ENCODE measurements at places on chromosomes 16 and 17.

DNA sequence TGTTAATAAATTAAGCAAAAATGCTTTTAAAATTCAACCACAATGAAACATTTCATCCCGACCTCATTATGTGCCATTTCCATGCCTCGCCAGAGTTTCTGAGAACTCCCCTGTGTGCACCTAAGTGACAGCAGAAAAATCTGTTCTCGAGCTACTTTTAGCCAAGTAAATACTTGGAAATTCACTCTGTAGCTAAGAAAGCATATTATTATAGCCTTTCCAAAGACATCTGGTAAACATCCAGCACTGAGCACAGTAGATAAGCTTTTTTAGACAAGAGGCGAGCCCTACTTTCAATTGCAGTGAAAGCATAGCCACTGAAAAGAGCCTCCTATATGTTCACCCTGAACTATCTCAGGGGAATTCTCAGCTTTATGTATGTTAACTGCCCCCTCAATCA is 242.8 kb upstream of the PSMD7 start:
- no peak for DNase-seq

DNA sequence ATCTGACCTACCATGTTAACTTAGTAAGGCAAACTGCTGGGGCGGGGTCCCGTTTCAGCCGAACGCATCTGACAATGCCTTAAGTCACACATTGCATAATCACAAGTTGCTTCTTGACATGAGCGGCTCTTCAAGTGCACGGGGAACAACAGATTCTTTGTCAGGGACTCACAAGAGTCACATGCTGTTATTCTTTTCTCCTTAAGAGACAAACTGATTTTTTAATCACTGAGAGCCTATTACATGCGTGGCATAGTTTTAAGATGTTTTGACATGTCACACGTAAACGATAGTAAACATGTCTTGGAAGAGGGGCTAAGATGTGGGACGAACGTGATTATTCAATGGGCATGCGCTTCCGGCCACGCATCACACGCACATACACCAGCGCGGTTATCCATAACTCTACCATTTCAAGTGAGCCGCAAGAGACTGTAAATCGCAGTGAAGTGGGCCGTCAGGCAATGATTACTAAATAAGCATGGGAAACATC is 63.4 kb downstream of the ADCY9 start:
- no peak for DNase-seq

DNA sequence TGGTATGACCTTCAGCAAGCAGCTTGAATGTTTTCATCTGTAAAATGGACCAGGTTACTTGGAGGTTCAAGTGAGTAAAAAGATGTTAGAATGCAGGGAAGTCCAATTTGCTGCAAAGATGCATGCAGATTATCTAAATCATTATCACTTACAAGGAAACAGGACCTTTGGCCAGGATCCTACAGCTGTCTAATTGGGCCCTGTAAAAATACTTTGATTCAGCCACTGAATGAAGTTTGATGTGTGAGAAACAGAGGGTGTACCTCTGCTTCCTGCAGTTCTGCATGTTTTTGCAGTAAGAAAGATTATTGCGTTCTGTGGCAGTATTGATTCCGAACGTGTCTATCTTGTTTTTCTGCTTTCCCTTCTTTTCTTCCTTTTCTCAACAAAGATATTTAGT is 10.2 kb downstream of the CDH13 start:
- no peak for DNase-seq

DNA sequence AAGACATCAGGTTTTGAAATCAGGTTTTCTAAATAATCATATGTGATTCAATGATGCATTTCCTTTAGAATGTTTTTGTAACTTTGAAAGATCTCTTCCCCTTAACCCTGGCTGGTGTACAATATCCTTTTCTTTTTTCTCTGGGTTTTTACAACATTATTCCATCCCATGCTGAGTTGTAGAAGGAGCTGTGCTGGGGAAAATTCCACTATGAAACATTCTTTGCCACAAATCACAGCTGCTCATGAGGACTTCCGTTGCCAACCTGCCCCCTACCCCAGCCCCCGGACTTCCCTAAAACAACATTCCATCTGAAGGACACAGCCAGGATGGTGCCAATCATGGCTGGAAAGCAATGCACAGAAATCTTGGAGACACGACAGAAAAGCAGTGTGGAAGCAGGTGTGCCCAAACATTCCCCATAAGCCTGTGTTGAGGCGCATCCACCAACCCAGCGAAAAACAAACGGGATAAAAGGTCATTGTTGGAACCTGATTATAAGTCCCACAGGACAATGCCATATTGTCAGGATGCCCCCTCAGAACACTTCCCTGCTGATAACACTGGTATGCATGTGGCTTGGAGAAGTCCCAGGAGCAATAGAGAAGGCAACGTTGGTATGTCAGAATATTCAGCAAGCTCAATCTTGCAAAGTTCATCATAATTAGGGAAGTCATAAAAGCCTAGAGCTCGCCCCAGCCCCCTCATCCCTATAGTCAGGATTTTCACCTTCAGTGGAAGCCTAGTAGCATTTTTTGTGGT is 475.0 kb downstream of the HS3ST3B1 start:
- DNase-seq, result no peak

DNA sequence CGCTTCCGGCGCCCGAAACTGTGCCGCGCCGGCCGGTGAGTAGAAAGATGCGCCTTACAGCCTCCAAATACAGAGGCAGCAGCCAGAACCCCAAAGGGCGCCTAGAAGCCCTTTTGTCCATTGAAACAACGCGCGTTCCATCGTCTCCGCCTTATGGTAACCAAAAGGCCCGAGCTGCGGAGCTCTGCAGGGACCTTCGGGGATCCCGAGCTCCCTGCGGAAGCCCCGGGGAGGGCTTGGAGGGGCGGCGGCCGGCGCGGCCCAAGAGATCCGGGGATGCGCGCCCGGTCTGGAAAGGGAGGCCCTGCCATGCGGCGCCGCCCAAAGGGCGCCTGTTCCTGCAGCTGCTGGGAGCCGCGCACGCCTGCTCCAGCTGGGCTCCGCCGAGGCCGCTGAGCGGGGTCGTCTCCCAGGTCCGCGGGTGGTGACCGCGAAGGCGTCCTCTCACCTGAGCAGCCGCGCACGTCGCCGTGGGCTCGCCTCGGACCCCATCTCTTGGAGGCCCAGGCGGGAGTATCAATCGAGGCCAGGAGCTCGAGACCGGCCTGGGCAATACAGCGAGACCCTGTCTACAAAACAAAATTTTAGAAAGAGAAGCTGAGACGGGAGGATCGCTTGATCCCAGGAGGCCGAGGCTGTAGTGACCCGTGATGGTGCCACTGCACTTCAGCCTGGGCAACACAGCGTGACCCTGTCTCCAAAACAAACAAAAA is 742 bp upstream of the FBXO31 start:
- no peak for DNase-seq

DNA sequence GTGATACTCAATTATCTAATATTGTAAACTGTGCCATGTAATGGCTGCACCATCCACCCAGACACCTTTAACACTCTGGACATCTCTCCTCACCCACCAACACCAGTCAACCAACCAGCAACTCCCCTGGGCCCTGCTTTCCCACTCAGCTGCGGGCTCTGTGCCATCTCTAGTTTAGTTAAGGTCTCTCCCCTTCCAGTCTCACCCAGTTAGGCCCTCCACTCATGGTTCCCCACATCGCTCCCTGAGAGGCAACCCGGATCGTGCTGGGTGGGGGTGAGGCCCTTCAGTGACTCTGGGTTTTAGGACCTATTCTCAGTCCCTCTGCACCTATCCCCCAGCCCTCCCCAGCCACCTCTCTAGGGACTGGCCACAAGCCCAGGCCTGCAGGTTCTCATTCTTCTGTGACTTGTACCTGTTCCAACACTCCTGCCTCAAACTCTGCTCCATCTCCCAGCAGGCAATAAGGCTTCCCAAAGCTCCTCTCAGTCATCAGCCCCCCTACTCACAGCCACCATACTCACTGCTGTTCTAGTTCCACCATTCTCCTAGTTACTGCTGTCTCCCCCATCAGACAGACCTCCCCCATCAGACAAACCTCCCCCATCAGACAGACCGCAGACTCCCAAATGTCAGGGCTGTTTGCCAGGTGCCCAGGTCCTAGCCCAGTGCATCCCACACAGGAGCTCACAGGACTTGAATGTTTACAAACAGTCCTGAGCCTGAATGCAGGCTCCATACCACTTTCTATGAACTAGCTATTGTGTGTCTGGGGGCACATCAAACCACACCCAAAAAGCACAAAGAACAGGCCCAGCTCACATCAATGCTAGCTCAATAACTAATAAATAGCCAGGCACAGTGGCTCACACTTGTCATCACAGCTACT is 2.6 kb downstream of the TK2 start:
- no peak for DNase-seq

DNA sequence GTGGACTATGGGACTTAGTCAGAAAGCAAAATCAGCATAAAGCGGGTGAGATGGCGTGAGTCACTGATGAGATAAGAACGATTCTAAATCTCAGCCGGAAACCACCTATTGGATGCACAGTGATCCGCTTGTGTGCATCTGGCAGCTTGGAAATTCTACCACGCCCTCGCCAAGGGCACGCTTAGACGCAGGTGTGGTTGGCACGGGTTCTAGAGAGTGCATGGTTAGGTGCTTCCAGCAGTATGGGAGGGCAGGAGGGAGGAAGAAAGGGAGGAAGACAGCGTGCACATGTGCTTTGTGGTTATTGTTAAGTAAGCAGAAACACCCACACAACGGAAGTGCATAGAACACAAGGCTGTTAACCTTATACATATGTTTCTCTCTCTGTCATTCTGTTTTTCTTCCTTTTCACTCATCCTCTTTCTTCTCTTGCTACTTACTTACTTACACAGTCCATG is 374.0 kb upstream of the ASIC2 start:
- DNase-seq, result no peak

DNA sequence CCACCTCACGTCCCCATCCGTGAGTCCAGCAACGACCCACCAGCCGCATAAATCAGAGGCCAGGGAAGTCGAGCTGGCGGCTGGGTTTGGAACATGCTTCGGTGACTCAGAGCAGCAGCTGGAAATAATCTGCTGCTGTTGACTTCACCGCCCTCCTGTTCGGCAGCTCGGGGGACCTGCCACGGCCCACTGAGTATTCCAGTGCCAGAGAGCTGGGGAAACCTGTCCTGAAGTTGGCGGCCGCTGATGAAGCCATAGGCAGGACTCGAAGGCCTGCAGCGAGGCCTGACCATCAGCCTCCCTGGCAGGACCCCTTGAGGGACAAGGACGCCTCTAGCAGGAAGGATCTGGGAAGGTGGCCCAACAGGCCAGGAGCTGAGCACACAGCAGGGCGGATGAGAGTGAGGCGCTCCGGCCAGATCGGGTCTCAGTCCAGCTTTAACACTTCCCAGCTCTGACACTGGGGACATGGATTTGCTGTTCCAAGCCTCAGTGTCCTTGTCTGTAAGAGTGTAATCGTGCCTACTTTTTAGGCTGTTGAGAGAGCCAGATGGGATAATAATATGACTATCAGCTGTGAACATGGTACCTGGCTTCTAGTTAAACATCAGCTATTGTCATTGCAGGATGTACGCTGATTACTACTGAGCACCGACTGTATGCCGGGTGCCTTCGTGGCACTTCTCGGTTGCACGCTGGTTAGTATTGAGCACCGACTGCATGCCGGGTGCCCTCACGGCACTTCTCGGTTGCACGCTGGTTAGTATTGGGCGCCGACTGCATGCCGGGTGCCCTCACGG is 50.4 kb upstream of the CIBAR2 start:
- DNase-seq, result no peak

GRCh38 chr16:57185945-57186871 is at the start of the genes PSME3IP1 and RSPRY1:
Gene PSME3IP1 (minus strand): TSS chr16:57186039. CDS start chr16:57173854, 12,185 bp downstream.
Gene RSPRY1 (plus strand): TSS chr16:57186329. CDS start chr16:57204659, 18,330 bp downstream.
- peak; percentile 99 for DNase-seq

DNA sequence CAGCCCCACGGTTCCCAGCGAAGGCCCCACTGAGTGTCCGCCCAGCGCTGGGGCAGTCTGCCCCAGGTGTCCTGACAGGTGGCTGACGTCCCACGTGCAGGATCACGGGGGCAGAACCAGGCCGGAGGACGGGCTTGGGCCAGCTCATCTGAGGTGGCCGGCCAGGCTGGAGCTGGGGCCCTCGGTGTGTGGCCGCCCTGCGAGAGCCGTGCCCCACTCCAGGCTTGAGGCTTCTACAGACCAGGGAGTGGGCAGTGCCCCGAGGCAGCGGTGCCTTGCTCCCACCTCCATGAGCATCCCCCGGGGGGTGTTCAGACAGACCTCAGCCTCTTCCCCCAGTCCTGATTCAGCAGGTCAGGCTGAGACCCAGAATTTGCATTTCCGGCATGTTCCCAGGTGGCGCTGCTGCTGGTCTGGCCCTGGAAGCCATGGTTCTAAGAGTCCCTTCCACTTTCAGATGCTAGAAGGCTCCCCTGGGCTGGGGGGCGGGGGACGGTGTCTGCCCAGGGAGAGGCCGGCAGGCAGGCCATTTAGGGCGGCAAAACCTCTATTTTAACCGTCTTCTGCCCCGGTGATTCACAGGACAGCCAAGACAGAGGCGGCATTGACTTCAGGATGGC is 35.4 kb upstream of the PABPN1L start:
- DNase-seq, result no peak

DNA sequence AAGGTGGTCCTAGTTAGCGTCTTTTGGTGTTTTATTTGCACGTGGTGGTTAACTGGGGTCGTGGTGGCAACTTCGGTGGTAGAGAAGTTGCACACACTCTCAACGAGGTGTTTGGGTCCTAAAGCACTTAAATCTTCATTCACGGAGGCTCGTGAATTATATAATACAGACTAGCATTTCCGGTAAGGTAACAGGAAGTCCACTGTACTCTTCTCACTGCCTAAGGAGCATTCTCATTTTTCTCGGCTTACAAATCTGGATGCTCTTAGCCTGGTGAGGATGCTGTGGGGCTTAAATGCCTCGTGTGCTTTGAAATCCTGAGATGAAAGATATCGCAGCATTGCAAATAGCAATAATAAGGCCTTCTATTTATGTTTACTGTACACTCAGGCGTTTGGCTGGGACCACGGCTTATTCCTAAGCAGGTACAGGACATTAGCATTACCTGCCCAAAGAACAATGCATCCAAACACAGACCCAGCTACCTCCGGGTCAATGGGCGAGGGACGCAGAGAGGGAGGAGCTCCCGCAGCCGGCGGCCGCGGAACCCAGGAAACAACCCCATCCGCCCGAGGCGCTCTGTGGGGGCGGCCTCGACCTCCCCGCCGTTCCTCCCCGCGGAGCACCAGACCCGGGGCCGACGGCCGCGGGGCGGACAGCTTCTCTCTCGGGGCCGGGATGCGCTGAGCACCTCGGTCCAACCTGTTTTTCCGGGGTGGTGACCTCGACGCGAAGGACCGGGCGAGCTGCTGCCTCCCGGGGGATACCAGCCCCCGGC is 856 bp downstream of the DNAJA2 start:
- DNase-seq, result peak; percentile 23

- no peak for DNase-seq
Observed at GRCh38 chr17:57906910-57907309, 48.3 kb downstream of the CUEDC1 start.

GRCh38 chr17:57067781-57068180 is 17.3 kb upstream of the AKAP1 start:
- no peak for DNase-seq

DNA sequence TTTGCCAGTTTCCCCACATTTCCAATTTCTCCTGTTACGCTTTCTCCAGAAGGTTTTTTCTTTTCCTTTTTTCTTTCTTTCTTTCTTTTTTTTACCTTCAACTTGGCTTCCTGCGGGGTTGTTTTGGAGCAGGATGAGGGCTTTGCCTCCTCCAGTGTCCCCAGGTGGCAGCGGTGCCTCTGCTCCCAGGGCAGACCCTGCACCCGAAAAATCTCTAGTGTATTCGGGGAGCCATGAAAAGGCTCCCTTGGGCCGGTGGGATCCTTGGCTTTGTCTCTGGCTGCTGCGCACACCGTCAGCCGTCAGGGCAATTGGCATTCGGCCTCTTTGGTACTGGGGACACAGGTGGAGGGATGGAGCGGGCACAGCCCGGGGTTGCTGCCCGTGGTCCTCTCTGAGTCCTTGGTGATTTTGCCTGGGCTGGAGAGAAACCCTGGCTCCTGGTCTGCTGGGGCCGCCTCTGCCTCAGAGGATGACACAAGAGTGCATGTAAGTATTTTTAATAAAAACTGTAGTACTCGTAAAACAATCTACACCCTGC is 846 bp downstream of the ITGB3 start:
- no peak for DNase-seq
